ENCODE measurements at places on chromosomes 11 and 22. TPM values are rescaled to one million over a fixed set of nuclear protein-coding genes. Genes with fewer than 3 reads are reported as not detected.

- no peak for DNase-seq
Observed at GRCh38 chr22:24405631-24406321, 21.6 kb upstream of the ADORA2A start.

- peak; percentile 100 for DNase-seq
Observed at GRCh38 chr11:64185693-64186491, at the start of gene STIP1. Gene STIP1, plus strand, starts transcription at chr11:64186171. Its CDS starts 91 bp downstream, at chr11:64186262.

GRCh38 chr22:47280301-47280700 is 517.9 kb downstream of the TBC1D22A start:
- DNase-seq, result peak; percentile 11

- DNase-seq, result peak; percentile 70
Observed at GRCh38 chr22:30277547-30278344, 11.1 kb upstream of the OSM start.

The C11orf87 gene
- polyA plus RNA-seq, result 0.30 TPM

The IFITM10 gene
- polyA plus RNA-seq, result 0.11 TPM

The TRIM6 gene
- polyA plus RNA-seq, result 3.4 TPM

The ZNF280B gene
- 4.5 TPM for polyA plus RNA-seq
